ENCODE measurements at places on chromosomes 2 and 18. TPM values are rescaled to one million over a fixed set of nuclear protein-coding genes. Genes with fewer than 3 reads are reported as not detected.

Gene MC5R
- total RNA-seq, result not detected

Gene VWC2L
- not detected for total RNA-seq

Gene SERPINB7
- total RNA-seq, result 0.27 TPM

- no peak for DNase-seq
Measured at GRCh38 chr2:31935370-31935769, 75.4 kb downstream of the MEMO1 start.

- DNase-seq, result no peak
Measured at GRCh38 chr2:65049010-65049639, 7.1 kb upstream of the CEP68 start.

GRCh38 chr2:946073-946948 is 4.3 kb upstream of the SNTG2 start:
- DNase-seq, result no peak

- no peak for DNase-seq
Measured at GRCh38 chr2:15832030-15832709, 108.2 kb upstream of the MYCN start.

GRCh38 chr2:74007121-74007520 is 22.4 kb downstream of the TET3 start:
- DNase-seq, result no peak

DNA sequence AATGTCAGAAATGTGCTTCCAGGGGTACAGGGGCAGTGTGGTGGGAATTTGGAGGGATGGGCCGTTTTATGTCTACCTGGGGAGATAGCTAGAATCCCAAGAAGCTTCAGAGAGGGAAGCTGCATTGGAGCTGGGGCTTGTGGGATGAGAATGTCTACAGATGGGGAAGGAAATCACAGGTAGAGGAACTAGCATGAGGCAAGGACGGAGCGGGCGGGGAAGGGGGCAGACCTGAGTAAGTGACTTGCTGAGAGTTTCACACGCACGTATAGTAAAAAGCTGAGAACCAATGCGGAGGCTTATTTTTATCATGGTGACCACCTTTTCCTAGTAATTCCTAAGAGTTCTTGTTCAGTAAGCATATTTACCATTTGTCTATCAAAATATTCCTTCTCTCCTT is 6.3 kb downstream of the C2orf80 start:
- no peak for DNase-seq

- DNase-seq, result peak; percentile 89
Measured at GRCh38 chr2:221596192-221596591, 24.1 kb upstream of the EPHA4 start.

GRCh38 chr2:41935825-41936224 is 112.0 kb upstream of the PKDCC start:
- no peak for DNase-seq

DNA sequence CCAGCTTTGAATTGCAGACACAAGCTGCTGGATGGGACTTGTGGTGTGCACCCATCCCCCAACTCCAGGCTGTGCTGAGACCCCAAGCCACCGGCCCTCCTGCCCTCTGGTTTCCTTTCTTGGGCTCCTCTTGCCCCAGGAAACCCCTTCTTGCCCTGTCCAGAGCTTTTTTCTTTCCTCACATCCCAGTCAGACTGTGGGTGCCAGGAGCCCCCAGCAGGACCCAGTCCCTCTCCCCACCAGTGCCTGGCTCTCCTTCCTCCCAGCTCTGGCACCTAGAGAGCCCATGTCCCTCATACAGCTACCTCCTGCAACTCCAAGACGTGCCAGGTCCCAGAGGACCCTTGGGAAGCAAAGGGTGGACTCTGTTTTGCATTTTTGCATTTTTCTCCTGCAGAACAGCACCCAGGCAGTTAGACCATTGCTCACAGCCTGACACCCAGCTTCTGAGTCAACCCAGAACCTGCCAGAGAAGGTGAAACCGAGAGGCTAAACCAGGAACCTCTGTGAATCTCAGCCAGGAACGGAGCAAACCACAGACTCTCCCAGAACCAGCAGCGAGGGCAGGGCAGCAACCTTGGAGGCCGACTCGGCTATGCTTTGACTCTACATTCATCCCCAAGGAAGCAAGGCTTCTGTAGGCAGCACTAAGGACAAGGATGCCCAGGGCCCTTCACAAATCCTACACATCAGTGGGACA is 221.1 kb downstream of the ANAPC1 start:
- peak; percentile 56 for DNase-seq

DNA sequence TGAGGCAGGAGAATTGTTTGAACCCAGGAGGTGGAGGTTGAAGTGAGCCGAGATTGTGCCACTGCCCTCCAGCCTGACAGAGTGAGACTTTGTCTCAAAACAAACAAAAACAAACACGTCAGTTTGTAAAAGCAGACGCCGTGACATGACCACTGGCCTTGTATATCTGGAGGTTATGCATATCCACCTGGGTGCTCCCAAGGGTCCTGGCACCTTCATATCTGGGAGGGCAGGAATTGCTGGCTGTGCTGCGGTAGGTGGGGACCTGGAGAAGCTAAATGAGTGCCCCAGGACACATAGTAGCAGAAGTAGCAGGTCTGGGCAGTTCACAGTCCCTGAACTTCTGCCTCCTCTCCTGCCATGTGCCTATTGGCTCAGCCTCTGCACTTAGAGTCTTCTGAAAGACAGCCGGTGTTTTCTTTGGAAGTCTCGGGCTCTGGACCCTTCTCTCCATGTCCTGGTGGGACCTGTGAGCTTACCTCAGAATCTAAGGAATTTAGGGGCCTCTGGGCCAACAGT is 30.9 kb upstream of the IL1R2 start:
- DNase-seq, result no peak

DNA sequence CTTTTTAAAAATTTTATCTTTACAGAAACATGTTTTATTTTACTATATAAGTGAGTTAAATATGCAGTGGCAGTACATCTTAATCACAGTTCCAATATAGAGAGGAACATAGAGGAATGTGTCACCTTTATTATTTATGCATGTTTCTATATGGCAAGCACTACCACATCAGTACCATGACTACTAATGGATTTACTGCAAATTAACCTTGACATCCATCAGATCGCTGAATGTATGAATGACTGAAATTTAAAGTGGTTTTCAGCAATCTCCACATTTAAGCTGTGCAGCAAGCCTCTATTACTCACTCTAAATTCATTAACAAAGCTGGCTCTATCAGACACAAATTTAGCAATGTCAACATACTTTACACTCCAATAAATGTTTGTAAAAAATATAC is 790.6 kb downstream of the NRXN1 start:
- DNase-seq, result no peak

GRCh38 chr2:174332217-174332963 is 2.4 kb upstream of the SP9 start:
- DNase-seq, result no peak

GRCh38 chr2:100383306-100383705 is 34.2 kb downstream of the CHST10 start:
- no peak for DNase-seq
